ENCODE measurements at places on chromosomes 1 and 21.

- DNase-seq: peak; percentile 25
Observed at GRCh38 chr1:110148961-110149360, 1.3 kb upstream of the SLC6A17 start.

GRCh38 chr1:230189341-230189740 is 122.3 kb downstream of the GALNT2 start:
- no peak for DNase-seq

GRCh38 chr1:226958300-226958699 is 18.2 kb downstream of the COQ8A start:
- DNase-seq: no peak

GRCh38 chr1:85846706-85847105 is 138.5 kb upstream of the ZNHIT6 start:
- DNase-seq: no peak

GRCh38 chr1:71920556-71920955 is 361.8 kb downstream of the NEGR1 start:
- DNase-seq: no peak

DNA sequence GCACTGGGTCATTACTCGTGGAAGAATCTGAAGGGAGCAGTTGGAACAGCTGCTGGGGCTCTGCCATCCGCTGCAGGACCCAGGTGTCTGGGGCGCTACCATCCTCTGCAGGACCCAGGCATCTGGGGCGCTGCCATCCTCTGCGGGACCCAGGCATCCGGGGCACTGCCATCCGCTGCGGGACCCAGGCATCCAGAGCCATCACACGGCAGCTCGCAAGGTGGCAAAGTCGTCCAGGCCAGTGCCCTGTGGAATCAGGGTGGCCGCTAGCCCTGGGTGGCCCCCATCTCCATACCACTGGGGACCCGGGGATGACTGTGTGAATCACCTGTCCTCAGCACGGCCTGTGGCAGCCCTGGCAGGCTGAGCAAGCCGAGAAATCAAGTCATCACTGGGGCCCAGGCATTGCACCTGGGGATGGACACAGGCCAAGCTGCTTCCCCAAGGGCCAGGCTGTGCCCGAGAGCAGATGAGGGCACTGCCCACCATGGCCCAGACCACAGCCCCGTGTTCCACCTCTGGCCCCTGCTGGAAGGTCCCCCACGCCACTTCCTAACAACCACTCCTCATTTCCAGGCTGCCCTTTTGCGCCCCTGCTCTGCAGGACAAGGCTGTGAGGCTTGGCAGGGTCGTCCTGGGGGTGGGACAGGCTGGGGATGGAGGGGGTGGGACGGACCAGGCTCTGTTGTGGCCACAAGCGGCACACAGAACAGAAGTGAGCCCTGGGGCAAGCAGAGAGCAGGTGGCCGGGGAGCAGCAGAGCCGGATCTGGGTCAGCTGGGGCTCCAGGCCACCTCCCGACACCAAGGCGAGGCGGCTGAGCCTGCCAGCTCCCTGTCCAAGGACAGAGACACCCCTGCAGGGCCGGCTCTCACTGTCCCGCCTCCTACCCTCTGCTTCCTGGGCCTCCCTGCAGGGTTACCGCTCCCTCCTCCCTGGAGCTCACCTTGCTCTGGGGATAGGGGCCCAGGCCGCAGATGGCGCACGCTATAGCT is 12.7 kb downstream of the GABRD start:
- no peak for DNase-seq

DNA sequence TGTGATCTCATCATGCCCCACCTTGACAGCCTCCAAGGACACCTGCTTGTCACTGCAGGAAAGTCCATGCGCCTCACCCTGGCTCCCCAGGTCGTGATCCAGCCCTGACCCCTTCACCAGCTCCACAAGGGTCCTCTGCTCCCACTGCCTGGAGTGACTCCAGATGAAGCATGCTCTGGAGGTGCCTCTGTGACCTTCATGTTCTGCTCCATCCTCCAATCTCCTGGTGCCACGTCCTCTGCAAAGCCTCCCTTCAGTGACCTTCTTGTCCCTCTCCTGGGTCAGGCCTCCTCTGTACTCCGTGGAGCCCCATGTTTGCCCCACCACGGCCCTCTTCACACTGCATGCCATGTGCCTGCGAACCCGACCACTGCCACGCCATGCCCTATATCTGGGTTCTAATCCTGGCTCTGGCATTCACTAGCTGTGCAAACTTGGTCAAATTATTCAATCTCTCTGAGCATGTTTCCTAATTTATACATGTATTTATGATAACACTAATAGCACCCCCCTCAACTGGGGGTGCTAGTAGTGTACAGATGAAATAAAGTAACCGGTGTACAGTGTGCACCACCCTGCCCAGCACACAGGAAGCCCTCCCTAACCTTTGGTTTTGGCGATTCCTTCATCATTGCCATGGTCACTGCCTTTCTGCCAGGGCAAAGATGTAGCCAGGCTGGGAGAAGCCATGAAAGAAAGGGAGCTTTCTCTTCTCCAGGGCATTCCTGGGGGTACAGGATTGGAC is 77.4 kb downstream of the STUM start:
- no peak for DNase-seq

DNA sequence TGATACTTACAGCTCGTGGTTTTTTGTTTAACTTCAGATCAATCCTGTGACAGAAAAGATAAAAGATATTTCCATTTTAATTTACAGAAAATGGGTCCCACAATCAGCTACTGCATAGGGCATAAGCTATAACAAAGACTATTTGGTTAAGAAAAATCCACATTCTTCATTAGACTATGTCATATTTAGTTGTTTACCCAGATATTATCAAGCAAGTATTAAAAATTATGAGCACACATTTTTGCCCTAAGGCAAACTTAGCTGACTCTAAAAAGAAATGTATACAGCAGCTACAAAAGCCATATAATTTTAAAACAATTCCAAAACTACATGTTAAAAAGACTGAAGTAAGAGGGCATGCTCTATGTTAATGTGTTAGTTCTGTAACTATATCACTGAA is 18.7 kb downstream of the MEAF6 start:
- no peak for DNase-seq

GRCh38 chr1:235865565-235866204 is 1.0 kb downstream of the LYST start:
- no peak for DNase-seq

GRCh38 chr1:217747156-217747769 is 116.1 kb downstream of the SPATA17 start:
- DNase-seq: no peak

DNA sequence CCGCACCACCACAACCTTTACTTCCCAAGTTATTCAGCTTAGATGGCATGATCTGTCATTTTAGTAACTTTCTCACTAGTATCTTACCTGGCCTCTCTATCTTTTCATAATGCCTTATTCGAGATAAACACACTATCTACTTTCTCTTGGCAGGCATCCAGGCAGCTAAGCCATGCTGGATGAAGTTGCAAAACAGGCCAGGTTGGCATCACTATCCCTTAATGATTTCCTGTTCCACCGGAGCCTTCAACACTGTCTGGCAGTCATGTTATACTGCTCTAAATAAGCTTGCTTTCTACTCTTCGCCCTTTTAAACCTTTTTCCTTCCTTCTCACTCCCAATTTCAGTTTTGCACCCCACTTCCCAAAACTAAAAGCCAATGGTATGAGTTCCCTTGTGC is 12.0 kb upstream of the KCNH1 start:
- no peak for DNase-seq

- no peak for DNase-seq
Observed at GRCh38 chr1:174939775-174940545, 59.8 kb upstream of the CACYBP start.

DNA sequence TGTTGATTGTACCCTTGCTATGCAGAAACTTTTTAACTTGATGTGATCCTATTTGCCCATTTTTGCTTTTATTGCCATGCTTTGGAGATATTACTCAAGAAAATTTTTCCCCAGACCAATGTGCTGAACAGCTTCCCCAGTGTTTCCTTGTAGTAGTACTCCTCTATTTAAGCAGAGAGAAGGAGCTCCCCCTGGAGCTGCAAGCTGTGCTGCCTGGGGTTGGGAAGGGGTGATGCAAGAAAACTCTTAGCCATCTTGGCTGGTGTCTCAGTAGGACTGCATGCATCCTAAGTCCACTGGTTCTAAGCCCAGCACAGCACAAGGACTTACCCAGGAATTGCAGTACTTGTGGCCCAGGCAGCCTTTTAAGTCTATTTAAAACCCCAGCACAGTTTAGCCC is 121.6 kb downstream of the NTMT2 start:
- DNase-seq: no peak

DNA sequence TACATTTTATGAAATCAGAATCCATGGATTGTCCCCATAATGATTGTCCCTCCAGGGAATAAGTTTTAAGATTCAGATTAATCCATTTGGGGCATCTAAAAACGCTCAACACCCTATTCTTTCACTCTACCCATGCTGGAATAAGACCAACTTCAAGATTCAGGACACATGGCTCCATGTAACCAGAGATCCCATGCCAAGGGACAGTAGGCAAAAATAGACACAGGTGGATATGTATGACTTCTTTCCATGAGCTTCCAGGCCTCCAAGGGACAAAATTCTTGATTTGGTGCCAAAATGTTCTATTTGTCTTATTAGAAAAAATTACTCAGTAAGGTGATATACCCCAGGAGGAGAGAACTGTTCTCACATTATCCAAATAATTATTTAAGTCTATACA is 178.8 kb downstream of the NRIP1 start:
- no peak for DNase-seq

GRCh38 chr1:204396015-204396583 is 15.5 kb downstream of the PPP1R15B start:
- DNase-seq: no peak

- no peak for DNase-seq
Observed at GRCh38 chr1:26693599-26694572, 1.9 kb upstream of the ARID1A start.

DNA sequence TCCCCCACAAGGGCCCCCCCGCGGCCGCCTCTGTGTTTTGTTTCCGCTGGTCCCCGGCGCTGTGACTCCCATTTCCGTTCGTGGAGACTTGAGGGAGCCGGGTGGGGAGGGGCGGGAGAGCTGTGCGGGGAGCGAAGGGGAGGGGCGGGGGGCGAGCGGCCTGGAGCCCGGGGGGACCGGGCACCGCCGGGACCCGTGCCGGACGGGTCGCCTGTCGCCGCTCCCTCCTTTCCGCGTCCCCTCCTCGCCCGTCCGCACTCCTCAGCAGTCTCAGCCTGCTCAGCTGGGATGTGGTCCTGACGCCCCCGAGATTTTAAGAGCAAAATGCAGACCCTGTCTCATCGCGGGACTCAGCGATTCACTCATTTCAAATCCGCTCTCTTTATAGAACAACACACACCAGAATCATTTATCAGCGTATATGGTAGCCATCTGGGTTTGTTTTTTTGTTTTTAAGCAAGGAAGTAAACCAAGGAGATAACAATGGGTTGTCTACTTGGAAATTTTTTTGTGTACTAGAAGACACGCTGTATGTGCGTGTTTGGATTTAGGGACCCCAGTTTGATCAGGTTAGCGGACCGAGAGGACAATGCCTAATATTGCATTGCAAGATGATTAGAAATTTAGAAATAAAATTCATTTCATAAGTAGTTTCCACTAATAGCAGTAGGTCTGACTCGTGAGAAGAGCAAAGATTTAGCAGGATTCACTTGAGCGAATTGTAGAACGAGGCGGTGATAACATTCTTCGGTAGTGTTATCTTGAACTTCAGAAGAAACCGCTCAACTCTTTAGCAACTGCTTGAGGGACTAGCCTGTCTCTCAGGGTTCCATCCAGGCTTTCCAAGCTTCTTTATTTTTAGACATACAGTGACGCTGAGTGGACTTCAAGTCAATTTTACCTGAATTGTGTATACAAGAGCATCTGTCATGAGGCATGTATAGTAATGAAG is 1.1 kb downstream of the GABPA start:
- DNase-seq: peak; percentile 71

DNA sequence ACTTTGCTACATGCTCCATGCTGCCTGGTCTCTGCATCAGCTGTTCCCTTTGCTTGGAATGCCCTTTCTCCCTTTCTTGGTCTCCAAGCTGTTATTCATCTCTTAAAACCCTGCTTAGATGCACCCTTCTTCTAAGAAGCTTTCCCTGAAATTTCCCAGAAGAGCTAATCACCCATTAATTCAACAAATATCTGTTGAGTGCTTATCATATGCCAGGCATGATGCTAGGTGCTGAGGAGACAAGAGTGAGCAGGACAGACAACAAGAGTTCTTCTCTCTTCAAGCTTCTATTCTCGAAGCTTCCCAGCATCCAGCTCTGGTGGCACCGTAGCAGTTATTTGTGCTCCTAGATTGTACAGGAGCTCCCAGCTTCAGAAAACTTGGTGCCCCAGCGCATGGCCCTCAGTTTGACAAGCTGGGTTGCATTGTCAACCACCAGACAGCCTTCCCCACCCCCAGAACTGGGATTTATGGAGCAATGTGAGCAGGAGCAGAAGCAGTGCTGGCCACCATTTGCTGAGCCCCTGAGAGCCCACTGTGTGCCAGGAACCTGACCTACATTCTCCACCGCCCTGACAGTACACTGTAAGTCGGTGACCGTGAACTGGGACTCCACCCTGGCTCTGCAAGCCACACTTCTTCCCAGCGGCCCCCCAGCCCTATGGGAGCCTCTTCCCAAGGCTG is 68.0 kb upstream of the ACOT11 start:
- DNase-seq: no peak

DNA sequence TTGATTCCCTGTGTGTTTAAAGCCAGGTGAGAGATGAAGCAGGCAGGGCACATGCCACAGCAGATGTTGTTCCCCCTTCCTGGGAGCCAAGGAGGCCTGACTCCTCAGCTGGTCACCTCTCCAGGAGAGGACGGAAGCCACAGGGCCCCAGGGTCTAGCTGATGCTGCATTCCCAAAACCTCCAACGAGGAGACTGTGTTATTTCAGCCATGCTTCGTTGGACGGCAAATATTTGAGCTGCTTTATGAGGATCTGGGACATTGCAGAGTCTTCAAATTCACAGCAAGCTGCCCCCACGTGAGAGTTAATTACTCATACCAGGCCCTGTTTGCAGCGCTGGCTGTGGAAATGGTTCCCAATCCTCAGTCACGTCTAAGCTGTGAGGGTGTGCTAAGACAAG is 85.3 kb downstream of the CDC7 start:
- no peak for DNase-seq
